Stimulated activated CD4-positive, alpha-beta T cell treated with anti-CD3 and anti-CD28 coated beads, Interleukin-4, amount 100 ng/mL, for 1 hour (primary cell): ENCODE measurements at places on chromosomes 7 and 10.

GRCh38 chr7:134527979-134528371, 608 bp downstream of the AKR1B10 start:
- DNase-seq, result no peak

DNA sequence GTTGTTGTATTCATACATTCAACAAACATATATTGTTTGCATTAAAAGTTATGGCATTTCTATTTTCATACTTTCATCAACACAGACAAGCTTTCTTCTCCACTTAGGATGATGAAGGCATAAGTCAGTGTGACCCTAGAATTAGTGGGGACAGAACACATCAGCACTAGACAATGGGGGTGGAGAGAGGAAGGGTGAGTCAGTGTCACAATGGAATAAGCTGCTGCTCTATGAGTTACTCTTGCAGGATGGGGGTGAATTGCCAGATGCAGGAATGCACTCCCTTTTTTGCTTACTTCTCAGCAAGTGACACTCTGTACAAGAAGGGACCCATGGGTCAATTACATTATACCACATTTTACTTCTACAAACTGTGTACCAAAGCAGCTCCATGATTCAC, 74.0 kb downstream of the DGKI start:
- DNase-seq, result no peak

- no peak for DNase-seq
Measured at GRCh38 chr7:127916735-127917134, 114.5 kb downstream of the LRRC4 start.

DNA sequence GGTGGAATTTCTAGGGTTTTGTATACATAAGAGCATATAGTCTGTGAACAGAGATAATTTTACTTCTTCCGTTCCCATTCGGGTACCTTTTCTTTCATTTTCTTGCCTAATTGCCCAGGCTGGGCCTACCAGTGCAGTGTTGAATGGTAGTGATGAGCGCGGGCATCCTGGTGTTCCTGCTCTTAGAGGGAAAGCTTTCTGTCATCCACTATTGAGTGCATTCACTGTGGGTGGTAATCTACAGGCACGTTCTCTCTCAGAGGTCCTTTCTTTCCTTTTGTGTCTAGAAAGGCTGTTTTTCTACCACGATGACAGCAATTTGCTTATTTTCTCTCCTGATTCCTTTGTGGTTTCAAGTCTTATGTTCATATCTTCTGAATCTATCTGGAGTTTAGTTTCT, 65.0 kb downstream of the INPP5A start:
- DNase-seq, result no peak

DNA sequence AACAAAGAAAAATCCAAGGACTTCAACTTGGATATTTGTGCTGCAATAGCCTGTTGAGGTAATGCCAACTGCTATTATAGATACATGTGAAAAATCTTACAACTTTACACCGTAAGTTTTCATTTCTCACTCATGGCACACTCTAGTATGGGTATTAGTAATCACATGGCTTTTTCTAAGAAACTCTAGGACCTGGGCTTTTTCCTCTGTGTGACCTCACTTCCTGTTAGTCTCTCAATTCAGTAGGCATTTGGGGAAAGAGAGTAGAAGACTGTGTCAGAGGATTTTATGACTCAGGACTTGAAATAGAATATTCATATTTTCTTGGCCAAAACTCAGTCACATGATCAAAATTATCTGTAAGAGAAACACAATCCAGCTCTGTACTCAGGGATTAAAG, 1049.9 kb downstream of the REEP3 start:
- no peak for DNase-seq

DNA sequence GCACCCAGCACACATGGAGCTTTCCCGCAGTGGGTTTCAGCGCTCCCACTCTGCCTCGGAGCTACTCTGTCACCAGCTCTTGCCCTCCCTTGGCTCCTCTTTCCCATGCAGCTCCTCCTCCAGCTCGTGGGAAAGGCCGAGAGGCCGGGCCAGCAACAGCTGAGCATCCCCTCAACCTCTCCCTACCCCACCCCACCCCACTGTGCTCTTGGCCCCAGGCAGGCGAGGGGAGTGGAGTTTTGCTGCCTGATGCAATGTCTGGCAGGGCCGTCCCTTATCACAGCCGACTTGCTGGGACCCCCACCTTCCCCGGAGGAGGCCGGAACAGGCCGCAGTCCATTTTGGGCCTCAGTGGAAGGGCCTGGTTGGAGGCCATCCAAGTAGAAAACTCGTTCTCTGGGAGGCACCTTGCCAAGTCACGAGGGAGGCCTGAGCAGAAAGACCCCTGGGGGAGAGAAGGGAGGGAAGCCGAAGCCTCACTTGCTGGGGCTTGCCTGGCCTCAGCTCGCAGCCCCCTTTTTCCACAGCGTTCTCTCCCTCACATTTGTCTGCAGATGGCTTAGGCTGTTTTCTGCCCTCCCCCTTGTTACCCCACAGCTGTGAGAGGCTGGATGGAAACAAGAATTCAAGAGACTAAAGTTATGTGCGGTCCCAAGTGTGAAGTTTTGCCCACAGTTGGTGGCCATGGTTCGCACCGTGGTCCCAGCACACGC, 35.3 kb downstream of the CHST3 start:
- DNase-seq, result no peak

DNA sequence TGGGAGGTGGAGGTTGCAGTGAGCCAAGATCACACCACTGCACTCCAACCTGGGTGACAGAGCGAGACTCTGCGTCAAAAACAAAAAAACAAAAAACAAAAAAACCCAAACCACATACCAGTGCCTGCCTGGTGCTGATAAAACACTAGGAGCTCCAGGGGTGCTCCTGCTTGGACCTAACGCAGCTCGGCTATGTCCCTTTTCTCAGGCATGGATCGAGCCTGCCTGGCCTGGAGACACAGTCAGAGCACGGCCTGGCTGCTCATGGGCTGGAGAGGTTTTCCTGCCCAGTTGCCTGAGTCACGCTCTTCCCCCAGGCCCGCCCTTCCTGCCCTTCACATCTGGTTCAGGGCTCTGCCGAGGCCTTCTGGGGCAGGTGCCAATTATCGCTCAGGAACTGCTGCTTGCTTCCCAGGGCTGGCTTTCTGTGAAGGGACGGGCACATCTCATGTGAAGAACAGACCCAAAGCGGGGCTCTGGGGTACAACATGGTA, 12.6 kb upstream of the NPFFR1 start:
- no peak for DNase-seq

DNA sequence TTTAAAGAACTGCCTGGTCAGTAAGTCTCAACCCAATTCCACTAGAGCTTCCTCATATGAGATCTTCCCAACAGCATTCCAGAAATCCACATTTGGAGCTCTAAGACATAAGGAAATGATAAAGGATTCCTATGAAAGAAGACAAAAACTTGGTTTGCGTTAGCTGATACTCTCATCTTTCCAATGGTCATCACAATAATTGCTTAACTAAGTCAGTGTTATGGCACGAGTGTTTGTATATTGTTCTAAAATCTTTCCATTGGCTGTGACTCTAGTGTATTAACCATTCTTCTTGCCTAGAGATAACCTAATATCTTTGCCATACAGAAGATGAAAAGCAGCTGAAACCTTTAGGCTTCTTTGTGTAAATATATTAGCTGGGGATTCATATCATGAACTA, 289.0 kb downstream of the SNX13 start:
- no peak for DNase-seq

DNA sequence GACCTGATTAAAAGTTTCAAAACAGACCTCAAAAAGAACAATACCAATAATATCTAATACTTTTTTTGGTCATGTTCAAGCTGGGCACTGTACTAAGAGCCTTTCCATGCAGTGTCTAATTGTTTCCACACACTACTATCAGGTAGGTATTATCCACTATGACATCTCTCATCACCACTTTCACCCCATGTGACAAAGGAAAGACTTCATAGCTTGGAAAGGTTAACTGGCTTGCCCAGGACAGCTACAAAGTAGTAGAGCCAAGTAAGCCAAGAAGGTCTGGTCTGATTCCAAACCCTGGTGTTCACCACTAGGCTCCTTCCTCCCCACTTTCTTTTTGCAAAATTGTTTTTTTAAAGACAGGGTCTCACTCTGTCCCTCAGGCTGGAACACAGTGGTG, 400.5 kb downstream of the KCNMA1 start:
- no peak for DNase-seq

DNA sequence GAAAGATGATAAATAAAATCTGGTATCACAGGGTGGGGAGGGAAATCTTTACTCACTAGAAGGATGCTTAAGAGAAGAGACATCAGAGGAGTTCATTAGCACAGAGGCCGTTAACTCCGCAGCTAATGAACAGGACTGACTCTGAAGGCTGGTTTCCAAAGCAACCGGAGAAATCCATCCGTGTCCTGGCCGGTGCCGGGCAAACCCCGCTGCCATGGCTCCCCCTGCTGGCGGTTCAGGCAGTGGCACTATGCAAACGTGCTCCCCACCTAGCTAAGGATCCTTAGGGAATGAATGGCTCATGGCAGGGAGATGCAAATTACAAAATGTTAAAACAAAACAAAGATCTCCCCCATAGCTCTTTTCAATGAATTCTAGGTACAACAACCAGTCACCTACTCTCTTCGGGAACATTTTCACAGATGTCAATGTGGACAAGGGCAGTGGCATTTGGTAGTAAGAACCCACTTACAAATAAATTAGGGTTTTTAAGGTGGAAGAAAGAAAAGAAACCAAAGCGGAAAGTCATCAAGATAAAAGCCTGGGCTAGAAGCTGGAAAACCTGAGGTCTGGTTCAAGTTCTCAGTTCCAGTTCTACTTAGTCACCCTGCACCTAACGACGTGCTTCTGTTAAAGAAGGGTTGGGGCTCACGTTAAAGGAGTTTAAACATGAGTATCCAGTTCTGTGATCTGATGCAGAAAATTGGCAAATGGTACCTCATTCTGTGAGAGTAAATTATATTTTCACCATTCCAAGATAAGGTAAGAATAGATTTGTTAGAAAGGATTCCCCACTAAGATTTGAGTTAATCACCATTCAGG, 138.2 kb downstream of the SVIL start:
- peak; percentile 68 for DNase-seq

- no peak for DNase-seq
Measured at GRCh38 chr7:134826105-134826504, 46.7 kb downstream of the CALD1 start.

GRCh38 chr7:47601119-47601880, 19.4 kb upstream of the TNS3 start:
- no peak for DNase-seq

DNA sequence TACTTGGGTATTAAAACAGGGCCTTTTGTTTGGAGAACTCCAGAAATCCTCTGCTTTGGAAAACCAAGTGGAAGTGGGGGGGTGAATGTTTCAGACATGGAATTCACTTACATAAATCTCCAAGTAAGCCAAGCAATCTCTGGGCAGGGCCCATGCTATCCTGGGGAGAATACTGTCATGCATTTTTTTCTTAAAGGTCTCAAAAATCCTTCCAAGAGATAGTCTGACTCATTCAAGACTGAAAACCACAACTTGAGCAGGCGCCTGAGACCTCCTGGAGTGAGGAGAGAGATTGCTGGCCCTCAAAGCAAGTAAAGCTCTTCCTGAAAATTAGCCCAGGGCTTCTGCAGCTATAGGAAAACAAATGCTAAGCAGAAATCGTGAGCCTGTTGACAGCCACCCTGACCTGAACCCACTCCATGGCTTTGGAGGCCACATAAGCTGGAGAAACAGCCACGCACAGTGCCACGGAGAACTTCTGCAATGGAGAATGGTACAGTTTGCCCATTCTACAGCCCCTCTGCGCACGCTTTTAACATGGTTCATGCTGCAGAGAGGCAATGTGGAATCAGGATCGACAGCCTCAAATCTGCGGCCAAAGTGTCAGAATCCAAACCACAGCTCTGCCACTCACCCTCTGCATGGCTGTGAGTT, 203.1 kb upstream of the AUTS2 start:
- DNase-seq, result no peak

DNA sequence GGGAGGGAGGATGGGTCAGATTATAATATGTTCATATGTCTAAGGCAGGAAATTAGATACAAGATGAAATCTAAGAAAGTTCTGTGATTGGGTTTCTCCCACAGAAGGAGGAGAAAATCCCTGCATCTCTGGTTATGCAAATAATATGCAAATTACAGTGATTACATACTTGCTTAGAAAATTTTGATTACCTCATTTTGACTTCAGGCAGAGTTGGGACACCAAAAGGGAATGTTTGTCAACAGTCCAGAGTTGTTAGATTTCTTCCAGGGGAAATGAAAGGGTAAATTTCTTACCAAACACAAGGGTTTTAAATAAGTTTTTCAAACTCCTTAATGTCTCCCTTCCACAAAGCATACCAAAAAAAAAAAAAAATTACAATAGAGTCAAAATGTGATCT, 101.4 kb upstream of the STEAP1B start:
- DNase-seq, result no peak

- no peak for DNase-seq
Measured at GRCh38 chr7:139431459-139431858, 52.0 kb downstream of the KLRG2 start.

DNA sequence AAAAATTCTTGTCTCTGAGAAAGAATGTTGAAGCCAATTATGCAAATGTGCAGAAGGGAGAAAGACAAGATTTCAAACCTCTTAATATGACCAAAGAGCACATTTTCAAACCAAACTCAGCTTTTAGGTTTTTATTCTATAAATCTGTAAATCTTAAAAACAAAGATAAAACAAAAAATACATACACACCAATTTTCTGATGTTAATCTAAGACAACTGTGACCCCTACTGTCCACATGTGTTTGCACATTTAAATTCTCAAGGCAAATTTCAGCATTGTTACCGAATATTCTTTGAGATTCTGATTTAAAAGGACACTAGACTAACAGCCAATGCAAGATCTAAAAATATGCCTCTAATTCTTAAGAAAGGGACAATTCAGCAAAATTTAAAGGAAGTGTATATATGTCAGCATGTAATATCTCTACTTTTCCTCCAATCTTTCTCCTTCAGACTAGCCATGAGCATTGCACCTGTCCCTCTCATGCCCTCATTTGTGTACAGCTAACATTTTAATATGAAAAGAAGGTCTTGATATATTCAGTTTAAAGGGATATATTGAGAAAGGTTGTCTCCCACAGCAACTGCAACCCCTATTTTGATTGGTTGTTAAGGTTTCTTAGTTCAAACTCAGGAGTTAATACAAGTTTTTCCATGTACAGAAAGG, 417.9 kb downstream of the IPMK start:
- DNase-seq, result no peak

DNA sequence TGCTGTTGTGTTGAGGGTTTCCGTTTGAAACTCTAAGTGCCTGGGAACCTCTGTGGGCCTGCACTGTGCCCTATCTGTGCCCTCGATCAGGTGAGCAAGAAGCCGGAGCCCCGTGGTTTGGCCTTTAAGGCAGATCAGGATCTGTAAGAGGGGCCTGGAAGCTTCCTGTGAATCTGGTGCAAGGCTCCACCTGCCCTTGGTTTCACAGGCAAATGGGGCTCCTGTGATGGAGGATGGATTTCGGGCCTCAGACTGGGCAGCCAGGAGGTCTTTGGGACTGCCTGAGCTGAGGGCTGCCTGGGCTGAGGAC, 21.6 kb downstream of the SCART1 start:
- DNase-seq, result no peak

GRCh38 chr10:7264313-7264756, 146.5 kb downstream of the SFMBT2 start:
- DNase-seq, result no peak

- peak; percentile 41 for DNase-seq
Measured at GRCh38 chr7:151727579-151728285, 149.2 kb downstream of the PRKAG2 start.

GRCh38 chr7:130529417-130529816, 37.5 kb downstream of the MEST start:
- no peak for DNase-seq

- peak; percentile 73 for DNase-seq
Measured at GRCh38 chr10:101067356-101068083, 5.7 kb downstream of the KAZALD1 start.

- DNase-seq, result no peak
Measured at GRCh38 chr10:51700228-51700817, 928 bp upstream of the CSTF2T start.
